Activated T-cell treated with anti-CD3 and anti-CD28 coated beads for 24 hours (primary cell): ENCODE measurements at places on chromosomes 7 and 10.

GRCh38 chr7:43650457-43651052, 67.6 kb downstream of the STK17A start:
- no peak for DNase-seq

DNA sequence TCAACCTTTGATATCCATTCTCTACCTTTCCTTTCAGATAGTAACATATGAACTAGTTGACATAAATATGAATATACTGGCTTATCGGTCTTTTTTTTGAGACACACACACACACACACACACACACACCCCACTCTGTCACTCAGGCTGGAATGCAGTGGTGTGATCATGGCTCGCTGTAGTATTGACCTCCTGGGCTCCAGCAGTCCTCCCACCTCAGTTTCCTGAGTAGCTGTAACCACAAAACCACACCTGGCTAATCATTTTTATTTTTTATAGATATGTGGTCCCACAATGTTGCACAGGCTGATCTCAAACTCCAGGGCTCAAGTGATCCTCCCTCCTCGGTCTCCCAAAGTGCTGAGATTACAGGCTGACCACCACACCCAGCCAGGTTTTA, 14.2 kb upstream of the NT5C3A start:
- DNase-seq, result no peak

DNA sequence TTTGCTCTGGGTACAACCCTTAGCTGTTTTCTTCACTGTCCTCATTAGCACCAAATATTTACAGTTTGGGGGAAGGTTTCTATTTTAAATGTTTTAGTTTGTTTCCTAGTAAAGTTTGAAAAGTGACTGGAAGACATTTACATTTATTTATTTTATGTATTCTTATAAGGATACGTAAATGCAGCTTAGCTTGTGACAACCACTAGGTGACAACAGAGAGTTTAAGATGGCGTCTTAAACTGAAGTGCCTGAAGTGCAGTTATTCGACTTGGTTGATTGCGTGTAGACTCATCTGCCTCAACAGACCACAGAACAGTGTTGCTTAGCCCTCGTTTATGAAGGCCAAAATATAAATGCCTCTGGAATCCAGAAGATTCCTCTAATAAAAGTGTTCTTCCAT, 378.2 kb upstream of the MYO3A start:
- no peak for DNase-seq

- DNase-seq, result no peak
Observed at GRCh38 chr10:98924526-98924925, 311.1 kb downstream of the HPSE2 start.

DNA sequence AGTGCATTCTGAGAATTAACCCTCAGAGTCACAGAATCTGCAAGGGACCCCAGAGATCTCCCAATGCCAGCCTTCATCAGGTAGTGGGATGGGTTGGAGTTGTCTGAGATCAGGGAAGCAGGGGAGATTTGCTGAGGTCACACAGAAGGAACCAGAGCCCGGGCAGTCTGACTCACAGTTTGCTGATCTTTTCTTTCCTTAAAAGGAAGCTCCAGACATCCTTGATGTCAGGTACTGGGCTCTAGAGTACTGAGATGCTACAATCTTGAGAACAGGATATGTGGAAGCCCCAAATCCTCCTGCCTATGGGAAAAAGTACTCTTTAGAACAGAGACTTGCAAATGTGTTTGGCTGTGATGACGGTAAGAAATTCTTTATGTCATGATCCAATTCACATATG, 706 bp downstream of the TBATA start:
- DNase-seq, result no peak
